ENCODE measurements at places on chromosomes 1 and 21. TPM values are rescaled to one million over a fixed set of nuclear protein-coding genes. Genes with fewer than 3 reads are reported as not detected.

Gene CXADR
- 85.9 TPM for total RNA-seq

Gene OR10R2
- not detected for total RNA-seq

- no peak for DNase-seq
These were observed 33.3 kb upstream of the PGBD5 start for GRCh38 chr1:230459465-230459864.

DNA sequence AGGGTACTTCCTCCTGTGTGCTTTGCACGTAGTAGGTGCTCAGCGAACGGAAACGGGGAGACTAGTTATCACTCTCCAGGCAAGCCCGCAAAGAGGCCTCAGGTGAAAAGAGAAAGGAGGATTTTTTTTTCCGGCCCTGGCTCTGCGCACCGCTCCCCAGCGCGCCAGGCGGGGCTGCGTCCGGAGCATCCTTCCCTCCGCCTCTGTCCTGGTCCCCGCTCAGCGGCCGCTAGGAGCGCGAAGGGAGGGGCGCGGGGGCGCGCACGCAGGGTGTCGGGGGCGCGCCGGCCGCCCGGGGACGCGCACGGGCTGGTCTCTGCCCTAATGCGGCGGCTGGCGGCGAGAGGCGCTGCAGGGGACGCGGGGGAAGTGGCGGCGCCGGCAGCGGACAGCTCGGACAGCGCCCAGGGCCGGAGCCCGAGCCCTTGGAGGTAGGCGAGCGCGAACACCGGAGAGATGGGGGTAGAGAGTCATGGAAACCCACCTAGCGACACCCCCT, 42.3 kb upstream of the NFASC start:
- DNase-seq, result peak; percentile 67

GRCh38 chr1:110190282-110190929, 19.7 kb upstream of the KCNC4 start:
- no peak for DNase-seq

- no peak for DNase-seq
These were observed 45.6 kb downstream of the CHAF1B start for GRCh38 chr21:36430841-36431240.

DNA sequence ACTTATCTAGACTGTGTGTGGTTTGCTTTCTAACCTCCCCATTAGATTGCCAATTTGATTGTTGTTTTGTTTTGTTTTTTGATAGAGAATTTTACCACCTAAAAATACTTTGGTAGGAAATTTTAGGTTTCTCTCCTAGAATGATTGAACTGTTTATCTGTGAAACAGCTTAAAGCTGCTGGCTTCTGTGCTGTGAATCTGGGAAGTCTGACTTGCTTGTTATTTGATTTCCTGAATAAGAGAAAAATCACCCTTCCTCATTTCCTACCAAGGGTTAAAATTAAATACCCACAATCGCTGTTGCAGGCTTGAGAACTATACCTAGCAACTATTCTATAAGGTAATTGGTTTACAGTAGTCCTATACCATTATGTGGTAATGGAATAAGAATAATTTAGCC, 198.9 kb upstream of the CACYBP start:
- no peak for DNase-seq

- no peak for DNase-seq
These were observed 127.9 kb downstream of the PTPRU start for GRCh38 chr1:29364101-29364678.

- no peak for DNase-seq
These were observed 26.4 kb upstream of the EVA1B start for GRCh38 chr1:36349839-36350238.

GRCh38 chr1:215526147-215526845, 40.8 kb upstream of the KCTD3 start:
- DNase-seq, result no peak

Data from mucosa of descending colon (tissue), 3 donors.